ENCODE measurements at places on chromosomes 12 and 14.

DNA sequence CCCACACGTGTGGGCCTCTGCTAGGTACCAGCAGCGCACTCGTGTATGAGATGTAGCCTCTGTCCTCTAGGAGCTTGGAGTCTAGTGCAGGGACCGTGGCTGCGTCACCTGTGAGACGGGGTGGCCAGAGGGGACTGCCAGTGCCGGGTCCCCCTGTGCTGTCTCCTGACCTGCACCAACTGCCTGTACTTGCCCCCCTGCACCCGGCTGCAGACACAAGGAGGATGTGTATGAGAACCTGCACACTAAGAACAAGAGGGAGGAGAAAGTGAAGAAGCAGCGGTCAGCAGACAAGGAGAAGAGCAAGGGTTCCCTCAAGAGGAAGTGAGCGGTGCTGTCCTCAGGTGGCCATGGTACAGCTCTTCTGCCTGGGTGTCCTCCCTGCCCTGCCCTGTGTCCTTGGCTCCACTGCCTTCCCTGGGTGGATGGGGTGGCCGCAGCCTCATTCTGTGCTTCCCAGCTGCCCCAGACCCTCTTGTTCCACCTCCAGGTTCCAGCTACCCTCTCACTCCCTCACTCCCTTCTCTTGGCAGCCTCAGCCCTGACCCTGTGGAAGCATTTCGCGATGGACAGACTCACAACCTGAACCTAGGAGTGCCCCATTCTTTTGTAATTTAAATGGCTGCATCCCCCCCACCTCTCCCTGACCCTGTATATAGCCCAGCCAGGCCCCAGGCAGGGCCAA, 9.6 kb downstream of the PTPN6 start:
- no peaks in the 10 kb centered on the region for H3K27me3 ChIP-seq
- H3K27ac ChIP-seq: peak overlapping the region; percentile 99
- peak; percentile 57 for DNase-seq
- peak overlapping the region; percentile 93 for H3K4me3 ChIP-seq
- H3K4me1 ChIP-seq: peaks cover 90% of the 10 kb centered on the region
- H3K36me3 ChIP-seq: peaks cover 63% of the 10 kb centered on the region

GRCh38 chr12:98736352-98737321, 91.5 kb downstream of the APAF1 start:
- H3K27ac ChIP-seq: no peak overlapping the region
- no peak overlapping the region for H3K4me3 ChIP-seq
- no peak for DNase-seq
- peaks cover 3% of the 10 kb centered on the region for H3K4me1 ChIP-seq

GRCh38 chr12:96500693-96501092, 11.3 kb downstream of the CFAP54 start:
- DNase-seq: no peak
- no peak overlapping the region for H3K4me3 ChIP-seq
- peaks cover 10% of the 10 kb centered on the region for H3K36me3 ChIP-seq

DNA sequence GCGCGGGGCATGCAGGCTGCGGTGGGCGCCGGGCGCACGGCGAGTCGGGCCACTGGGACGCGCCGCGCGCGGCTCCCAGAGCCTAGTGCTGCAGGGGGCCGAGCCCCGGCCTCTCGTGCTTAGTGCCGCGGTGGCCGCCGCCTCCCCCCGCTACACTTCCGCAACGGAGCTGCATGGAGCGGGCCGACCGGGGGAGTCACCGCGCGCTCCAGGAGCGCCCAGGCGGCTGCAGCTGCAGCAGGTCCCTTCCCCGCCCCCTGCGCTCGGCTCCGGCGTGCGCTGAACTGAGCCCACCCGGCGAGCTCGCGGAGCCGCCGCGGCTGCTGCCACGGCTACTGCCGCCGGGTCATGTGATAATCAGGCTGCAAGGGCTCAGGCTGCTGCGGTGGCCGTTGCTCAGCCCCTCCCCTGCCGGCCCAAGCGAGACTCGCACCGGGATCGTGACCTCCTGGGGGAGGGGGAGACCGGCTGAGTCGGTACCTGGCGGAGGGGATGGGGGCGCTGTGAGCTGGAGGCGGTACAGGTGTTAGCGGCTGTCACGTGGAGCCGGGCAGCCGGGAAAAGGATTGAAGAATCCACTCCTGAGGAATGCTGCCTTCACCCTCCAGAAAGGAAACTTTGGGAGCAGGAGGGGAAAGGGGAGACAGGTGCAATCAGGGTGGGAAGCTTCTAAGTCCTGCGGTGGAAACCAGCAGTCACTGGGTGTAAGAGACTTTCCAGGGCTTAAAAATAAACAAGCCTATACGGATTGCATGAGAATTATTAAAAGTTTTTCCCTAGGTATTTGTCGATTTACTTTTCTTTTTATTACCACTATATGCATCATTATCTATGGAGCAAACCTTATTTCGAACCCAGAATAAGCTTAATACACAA, at the start of gene PPM1H:
TSS of gene PPM1H (minus strand) at position 352 of the 876 bp plus-strand sequence. CDS start 414 bp downstream, outside the sequence.
- no peak within 1 kb of the TSS for H3K27ac ChIP-seq
- H3K4me1 ChIP-seq: peaks cover 13% of the 10 kb centered on the region
- peaks cover 4% of the 10 kb centered on the region for H3K36me3 ChIP-seq
- H3K4me3 ChIP-seq: peak within 1 kb of the TSS; percentile 78
- peaks cover 50% of the 10 kb centered on the region for H3K27me3 ChIP-seq
- DNase-seq: peak; percentile 54

DNA sequence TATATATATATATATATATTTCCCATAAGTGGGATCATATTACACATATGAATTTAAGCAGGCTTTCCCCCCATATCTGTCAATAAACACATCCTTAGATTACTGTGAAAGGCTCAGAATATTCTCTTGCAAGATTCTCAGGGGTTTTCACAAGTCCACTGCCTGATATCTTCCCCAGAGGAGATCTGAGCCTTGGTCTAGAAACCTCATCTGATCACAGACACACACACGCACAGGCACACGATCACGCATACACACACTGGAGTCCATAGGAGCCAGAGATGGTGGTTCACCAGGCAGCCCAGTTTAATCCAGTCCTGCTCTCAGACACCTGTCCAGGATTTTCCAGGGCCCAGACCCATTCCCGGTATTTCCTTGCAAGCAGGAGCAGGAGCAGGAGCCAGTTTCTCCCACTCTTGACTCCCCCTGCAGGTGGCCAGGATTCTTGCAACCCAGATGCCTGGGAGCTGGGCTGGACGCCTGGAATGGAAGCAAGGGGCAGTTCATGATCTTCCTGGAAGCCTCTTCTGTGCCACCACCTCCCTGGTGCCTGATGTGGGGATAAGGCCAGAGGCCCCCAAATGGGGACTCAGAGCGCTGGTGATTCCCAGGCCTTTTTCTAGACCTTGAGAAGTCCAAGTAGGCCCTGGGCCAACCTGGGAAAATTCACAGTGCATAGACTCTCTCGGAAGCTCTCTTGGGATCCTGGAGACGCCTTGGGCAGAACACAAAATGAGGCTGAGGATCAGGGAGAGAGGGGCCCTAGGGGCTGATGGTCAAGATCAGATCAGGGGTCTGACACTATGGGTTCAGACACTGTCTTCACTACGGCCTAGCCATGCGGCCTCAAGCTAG, 16.5 kb upstream of the KRT78 start:
- no peaks in the 10 kb centered on the region for H3K36me3 ChIP-seq
- peaks cover 9% of the 10 kb centered on the region for H3K27me3 ChIP-seq
- peaks cover 18% of the 10 kb centered on the region for H3K4me1 ChIP-seq
- H3K4me3 ChIP-seq: no peak overlapping the region

DNA sequence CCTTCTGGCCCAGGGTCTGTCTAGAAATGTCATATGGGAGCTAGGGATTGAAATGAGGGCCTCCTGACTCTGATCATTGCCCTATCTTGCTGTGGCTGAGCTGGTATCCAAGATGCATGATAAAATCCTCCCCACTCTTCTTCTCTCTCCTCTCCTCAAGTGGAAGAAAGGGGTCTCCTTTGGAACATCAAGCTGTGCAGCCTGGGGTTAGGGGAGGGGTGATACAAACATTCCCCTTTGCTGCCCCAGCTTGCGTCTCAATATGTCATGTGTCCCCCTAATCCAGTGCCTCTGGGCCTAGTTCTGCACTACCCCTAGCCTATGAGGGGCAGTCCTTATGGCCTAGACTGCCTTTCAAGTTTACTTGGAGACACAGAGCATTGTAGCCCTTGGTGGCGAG, 8.5 kb downstream of the RDH16 start:
- no peak for DNase-seq
- H3K27me3 ChIP-seq: peaks cover 20% of the 10 kb centered on the region
- no peak overlapping the region for H3K4me3 ChIP-seq
- no peaks in the 10 kb centered on the region for H3K4me1 ChIP-seq
- no peak overlapping the region for H3K27ac ChIP-seq

GRCh38 chr12:121364683-121365121, 12.5 kb upstream of the ANAPC5 start:
- no peaks in the 10 kb centered on the region for H3K36me3 ChIP-seq
- H3K27ac ChIP-seq: no peak overlapping the region
- H3K4me1 ChIP-seq: peaks cover 6% of the 10 kb centered on the region
- no peak for DNase-seq
- H3K27me3 ChIP-seq: peaks cover 44% of the 10 kb centered on the region

- no peak for DNase-seq
- H3K4me3 ChIP-seq: no peak overlapping the region
- H3K4me1 ChIP-seq: no peaks in the 10 kb centered on the region
Observed at GRCh38 chr14:66992776-66993175, 196.5 kb upstream of the GARIN2 start.

- no peaks in the 10 kb centered on the region for H3K4me1 ChIP-seq
- H3K4me3 ChIP-seq: no peak overlapping the region
- H3K27me3 ChIP-seq: no peaks in the 10 kb centered on the region
- H3K36me3 ChIP-seq: no peaks in the 10 kb centered on the region
- DNase-seq: no peak
Observed at GRCh38 chr12:19234171-19234704, 104.7 kb downstream of the PLEKHA5 start.
